ENCODE measurements at places on chromosomes 6 and 20.

GRCh38 chr6:11025130-11025529 is 19.0 kb downstream of the ELOVL2 start:
- no peak for DNase-seq

DNA sequence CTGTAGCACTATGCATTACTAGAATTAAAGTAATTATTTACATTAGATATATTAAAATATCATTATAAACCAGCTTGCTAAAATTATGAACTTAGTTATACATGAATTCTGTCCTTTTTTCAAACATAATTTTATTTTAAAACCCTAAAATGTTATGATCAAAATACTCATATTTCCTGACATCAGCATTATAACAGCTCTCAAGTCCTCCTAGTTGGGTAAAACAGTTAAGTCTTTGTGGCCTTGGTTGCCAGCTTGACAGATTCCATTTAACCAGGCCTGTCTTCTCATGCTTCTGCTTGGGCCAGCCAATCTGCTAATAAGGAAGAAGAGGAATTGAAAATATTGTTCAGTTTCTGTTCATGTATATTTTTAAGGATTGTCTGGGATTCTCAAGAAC is 147.9 kb upstream of the SLC35B3 start:
- DNase-seq, result no peak

GRCh38 chr20:61236713-61237112 is 15.3 kb upstream of the CDH4 start:
- DNase-seq, result no peak

DNA sequence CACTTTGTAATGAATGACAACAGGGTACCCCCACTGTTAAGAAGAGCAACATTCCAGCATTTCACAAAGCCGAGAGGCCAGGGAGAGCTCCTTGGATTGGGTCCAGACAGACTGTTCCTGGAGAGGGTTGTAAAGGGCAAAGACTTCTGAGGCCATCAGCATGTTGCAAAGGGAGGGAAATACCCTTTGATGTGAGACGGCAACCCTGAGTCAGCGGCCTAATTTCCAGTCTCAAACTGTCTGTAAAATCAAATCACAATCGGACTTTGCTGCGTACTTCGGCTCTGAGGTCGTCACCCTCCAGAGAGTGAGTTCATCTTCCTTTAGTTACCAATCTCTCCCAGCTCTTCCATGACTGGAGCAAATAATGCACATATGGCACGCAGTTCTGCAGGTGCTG is 101.0 kb upstream of the DTNBP1 start:
- DNase-seq, result no peak

- no peak for DNase-seq
Observed at GRCh38 chr6:106658469-106658868, 29.1 kb downstream of the QRSL1 start.

GRCh38 chr20:4022386-4023286 is 7.3 kb upstream of the RNF24 start:
- no peak for DNase-seq

GRCh38 chr6:20978151-20978614 is 443.9 kb downstream of the CDKAL1 start:
- DNase-seq, result peak; percentile 62

DNA sequence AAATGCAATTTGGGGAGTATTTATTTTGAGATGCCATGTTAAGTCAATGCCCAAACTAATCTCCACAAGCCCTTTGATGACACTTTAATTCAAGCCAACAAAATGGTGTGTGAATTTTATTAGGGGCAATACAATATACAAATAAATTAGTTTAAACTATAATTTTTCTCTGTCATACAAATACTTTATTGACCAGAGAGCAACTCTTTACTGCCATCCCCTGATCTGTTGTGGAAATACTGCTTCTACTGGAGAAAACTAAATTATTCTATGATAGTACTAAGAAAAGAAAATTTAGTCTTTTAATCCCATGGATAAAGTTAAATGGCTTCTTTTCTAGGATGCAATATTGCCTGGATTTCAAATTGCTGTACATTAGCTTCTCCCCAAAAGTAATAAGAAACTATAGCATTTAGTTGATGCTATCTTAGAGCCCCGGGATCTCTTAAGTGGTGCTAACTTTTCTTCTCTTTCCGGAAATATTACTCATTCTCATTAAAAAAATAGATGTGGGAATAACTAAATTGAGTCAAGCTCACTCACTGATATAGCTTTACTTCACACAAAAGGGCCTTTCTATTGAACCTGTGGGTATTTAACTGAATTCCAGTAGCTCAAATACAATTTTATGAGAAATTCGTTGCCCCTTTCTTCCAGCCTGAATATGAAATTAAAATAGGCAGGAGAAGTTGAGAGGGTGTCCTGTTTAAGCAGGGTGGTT is 49.2 kb downstream of the SMPDL3A start:
- no peak for DNase-seq

All from AG04450 (cell line).